ENCODE measurements at places on chromosomes 7 and 10. TPM values are rescaled to one million over a fixed set of nuclear protein-coding genes. Genes with fewer than 3 reads are reported as not detected.

DNA sequence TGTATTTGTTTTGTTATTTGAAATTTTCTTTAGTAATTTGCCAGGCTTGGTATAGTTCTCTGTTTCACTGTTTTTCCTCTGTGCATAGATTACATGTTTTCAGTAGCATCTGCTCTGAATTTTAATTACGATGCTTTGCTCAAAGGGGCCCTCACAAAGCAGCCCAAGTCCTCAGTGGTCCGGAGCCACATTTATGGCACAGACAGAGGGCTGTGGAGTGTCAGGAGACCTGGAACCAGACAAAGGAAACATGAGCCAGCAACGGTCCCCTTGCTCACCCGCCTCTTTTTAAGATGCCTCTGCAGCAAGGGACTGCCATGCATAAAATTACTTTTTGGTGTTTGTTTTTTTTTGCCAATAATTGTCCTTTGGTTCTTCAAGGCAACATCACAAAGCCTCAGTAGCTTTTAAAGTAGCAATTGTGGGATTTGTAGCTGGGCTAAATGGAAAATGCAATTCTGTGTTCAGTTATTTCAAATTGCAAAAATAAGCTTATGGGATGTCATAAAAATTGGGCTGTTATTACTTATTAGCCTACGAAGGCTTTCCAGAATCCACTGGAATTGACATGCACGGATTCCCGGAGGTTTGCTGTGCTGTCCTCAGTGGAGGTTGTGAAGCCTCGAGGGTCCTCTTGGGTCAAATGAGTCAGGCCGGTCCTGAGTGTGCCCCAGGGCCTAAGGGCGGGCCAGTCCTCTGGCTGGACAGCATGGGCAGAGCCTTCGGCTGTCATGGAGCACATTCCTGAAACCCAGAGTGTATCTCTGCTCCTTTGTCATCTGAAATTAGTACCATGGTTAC lies 422.8 kb downstream of the GLRX3 start:
- H3K36me3 ChIP-seq, result no peaks in the 10 kb centered on the region
- H3K4me1 ChIP-seq, result no peaks in the 10 kb centered on the region

DNA sequence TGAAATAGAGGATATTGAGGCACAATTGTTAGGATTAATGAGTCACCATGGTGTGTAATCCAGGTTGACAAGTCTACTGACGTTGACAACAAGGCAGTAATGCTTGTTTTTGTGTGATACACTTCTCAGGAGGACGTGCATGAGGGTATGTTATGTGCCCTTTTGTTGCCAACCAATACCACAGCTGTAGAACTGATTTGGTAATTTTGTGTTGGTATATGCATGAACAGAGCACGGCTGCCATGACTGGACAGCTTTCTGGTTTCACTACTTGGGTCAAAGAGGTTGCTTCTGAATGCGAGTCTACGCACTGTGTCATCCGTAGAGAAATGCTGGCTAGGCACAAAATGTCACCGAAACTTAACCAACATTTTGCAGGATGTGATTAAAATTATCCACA lies 32.9 kb downstream of the PHTF2 start:
- no peaks in the 10 kb centered on the region for H3K27me3 ChIP-seq
- DNase-seq, result no peak
- H3K27ac ChIP-seq, result no peak overlapping the region
- no peaks in the 10 kb centered on the region for H3K36me3 ChIP-seq
- H3K4me1 ChIP-seq, result peaks cover 2% of the 10 kb centered on the region
- H3K4me3 ChIP-seq, result no peak overlapping the region

The OLAH gene
- 0.09 TPM for total RNA-seq

The NEBL gene
- total RNA-seq, result 7.6 TPM
